ENCODE measurements at places on chromosomes 11 and 22.

DNA sequence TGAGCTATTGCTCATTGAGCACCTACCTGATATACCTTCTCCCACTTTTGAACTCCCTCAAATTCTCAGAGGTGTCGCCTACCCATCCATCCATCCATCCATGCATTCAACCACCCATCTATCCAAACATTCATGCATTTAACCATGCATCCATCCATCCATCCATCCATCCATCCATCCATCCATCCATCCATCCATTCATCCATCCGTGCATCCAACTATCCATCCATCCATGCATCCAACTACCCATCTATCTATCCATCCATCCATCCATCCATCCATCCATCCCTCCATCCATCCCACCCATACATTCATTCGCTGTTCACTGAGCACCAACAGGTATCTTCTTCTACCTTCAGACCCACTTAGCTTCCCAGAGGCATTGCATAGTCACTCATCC, 342.8 kb downstream of the CTTN start:
- no peak for DNase-seq

- DNase-seq = no peak
Measured at GRCh38 chr22:25025491-25026400, 73.2 kb downstream of the KIAA1671 start.

- no peak for DNase-seq
Measured at GRCh38 chr11:113615773-113616172, 90.3 kb downstream of the TMPRSS5 start.

DNA sequence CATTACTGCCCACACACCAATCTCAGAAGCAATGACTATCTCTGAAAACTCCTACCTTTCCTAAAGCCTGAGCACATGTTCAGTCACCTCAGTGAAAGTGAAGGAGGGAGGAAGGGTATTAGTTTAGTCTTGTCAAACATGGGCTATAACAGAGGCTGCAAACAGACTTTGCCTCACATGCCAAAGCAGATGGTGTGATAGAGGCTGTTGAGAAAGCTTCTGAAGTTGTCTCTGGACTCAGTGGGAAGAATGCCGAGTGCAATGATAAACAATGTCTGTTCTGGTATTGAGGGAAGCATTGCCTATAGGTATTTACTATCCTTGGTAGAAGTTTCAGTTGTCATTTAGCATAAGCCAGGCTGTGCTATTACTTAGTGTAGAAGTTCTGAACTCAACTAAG, 314.5 kb upstream of the CCDC90B start:
- DNase-seq = no peak

GRCh38 chr11:24514219-24514594, 17.4 kb downstream of the LUZP2 start:
- no peak for DNase-seq

GRCh38 chr11:105357146-105357545, 217.6 kb upstream of the CARD18 start:
- DNase-seq = no peak

GRCh38 chr11:101741061-101741460, 157.3 kb upstream of the TRPC6 start:
- DNase-seq = no peak

DNA sequence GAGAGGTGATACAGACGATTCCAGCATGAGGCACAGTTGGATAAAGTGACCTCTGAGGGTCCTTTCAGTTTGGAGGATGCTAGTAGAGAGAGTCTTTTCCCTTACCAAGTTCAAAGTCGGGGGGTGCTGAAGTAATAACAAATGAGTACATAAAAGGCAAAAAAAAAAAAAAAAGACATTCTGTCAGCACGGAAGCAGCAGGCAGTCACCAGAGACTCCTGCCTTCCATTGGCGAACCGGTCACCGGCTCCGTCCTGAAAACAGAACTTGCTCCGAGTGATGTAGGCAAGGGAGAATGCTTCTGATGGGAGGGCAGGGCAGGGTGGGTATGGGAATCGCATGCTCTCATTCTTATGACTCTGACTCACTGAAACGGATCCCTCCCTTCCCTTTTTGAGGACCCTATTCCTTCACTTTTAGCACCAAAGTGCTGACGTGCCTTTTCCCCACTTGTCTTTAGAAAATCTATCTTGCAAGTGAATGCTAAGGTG, 65.9 kb downstream of the PRR5L start:
- peak; percentile 63 for DNase-seq

- no peak for DNase-seq
Measured at GRCh38 chr11:22666325-22666687, at the start of gene GAS2. Gene GAS2 (plus strand): TSS chr11:22666611. CDS start chr11:22674870, 8,259 bp downstream.

DNA sequence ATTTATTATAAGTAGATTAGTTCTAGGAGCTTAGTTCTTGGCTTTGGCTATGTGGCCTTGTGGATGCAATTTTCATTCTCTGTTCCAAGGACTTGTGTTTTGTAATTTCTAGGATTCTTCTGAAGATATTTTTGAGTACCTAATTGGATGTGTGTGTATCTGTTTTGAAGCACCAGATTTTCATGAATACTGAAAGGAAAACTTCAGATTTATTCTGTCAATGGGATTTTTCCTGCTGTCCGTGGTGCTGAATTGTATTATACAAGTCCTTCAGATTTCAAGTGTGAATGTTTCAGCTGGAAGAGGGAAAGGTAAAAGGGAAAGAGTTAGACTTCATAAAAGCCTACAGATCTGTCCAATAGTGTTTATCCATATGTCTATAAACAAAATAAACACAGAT, 18.2 kb upstream of the SYN3 start:
- no peak for DNase-seq

GRCh38 chr11:17397311-17398002, 9.0 kb upstream of the KCNJ11 start:
- no peak for DNase-seq

DNA sequence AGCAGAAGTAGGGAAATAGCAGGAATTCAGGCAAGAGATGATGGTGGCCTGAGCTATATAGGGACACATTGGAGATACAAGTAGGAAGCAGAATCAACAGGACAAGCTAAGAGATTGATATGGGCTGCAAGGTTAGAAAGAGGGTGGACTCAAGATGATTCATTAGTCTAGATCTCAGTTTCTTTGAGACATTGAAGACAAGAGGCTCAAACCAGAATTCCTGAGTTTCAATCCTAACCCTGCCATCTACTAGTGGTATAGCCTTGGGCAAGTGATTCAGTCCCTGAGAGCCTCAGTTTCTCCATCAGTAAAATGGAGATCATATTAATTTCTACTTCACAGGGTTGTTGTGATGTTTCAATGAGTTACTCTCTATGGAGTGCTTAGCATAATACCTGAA, 53.1 kb upstream of the NAV2 start:
- no peak for DNase-seq

DNA sequence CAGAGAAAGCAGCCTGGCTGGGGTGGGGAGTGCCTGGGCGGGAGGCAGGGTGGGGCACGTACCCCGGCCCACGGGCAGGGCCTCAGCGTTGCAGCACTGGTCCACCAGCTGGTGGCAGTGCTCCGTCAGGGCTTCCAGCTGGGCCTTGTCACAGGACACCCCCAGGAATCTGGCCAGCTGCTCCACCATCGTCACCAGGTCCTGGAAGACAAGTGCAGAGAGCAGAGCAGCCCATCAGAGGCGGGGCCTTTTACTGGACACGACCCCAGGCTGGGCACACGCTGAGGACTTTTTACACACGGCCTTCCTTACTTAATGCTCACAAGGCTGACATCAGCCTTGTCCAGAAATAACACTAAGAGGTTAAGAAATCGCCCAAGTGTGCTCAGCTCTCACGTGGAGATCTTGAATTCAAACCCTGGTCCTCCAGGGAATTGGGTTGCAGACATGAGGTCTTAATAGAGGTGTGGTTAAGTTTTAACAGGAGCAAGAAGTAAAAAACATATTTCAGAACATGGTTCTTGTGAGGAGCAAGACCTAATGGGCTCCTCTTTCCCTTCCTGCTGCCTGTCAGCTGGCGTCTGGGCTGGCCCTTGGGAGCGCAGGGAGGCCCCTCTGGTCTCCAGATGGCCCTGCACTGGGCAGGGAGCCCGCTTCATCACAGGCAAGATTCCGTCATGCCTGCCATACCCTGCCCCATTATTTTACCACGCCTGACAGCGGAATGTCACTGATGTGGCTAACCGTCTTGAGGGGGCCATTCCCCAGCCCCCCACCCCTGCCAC, 17.1 kb upstream of the EFCAB6 start:
- peak; percentile 61 for DNase-seq

DNA sequence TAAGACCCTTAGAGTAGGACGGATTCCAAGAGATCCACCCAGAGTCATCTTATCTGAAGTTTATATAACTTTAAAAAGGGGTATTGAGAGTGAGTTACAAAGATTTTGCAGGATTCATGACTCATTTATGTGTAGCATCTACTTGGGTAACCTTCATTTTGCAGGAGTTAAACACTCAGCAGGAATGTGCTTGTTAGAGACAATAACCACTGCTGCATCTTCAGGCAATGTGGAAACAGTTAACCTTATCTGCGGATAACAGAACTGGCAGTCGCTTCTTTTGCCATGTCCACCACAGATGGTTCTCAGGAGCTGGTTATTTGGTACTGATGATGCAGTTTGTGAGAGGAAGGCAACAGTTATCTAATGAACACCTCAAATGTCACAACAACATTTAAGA, 417.9 kb upstream of the DDI1 start:
- no peak for DNase-seq

- no peak for DNase-seq
Measured at GRCh38 chr11:110287537-110287936, 8.9 kb downstream of the RDX start.

DNA sequence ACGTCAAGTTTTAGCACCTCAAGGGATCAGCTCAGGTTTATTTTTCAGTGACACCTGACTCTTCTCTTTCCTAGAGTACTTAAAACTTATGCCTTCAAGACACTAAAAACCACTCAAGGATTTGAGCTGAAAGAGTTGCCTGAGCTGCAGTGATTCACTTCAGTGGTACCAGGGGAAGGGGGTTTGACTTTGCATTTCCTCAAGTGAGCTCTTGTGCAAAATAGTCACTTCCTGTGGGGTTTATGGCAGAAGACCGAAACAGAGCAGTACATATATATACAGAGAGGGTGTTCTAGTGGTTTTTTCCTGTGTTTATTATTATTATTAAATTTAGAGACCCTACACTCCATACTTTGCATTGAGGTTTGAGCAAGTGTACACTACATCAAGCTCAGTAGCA, 60.7 kb downstream of the DBX1 start:
- no peak for DNase-seq

DNA sequence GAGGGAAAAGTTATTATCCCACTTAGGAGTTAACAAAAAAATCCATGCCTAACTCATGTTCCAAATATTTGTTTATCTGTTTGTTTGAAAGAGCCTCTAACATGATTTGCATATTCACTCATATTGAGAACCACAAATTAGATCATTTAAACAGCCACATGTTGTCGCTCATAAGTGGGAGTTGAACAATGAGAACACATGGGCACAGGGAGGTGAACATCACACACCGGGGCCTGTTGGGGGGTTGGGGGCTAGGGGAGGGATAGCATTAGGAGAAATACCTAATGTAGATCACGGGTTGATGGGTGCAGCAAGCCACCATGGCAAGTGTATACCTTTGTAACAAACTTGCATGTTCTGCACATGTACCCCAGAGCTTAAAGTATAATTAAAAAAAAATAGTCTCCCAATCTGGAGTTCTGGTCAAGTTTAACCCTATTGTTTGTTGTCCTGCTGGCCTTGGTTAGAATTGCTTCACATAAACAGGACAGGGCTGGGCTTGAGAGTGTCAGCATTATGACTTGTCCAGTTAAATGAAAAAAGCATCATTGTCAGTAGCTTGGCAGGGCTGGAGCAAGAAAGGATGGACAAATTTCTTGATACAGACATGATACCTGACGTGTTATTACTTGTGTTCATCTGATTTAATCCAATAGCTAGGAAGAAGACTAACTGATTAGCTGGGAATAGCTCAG, 57.8 kb upstream of the PSMA1 start:
- no peak for DNase-seq

DNA sequence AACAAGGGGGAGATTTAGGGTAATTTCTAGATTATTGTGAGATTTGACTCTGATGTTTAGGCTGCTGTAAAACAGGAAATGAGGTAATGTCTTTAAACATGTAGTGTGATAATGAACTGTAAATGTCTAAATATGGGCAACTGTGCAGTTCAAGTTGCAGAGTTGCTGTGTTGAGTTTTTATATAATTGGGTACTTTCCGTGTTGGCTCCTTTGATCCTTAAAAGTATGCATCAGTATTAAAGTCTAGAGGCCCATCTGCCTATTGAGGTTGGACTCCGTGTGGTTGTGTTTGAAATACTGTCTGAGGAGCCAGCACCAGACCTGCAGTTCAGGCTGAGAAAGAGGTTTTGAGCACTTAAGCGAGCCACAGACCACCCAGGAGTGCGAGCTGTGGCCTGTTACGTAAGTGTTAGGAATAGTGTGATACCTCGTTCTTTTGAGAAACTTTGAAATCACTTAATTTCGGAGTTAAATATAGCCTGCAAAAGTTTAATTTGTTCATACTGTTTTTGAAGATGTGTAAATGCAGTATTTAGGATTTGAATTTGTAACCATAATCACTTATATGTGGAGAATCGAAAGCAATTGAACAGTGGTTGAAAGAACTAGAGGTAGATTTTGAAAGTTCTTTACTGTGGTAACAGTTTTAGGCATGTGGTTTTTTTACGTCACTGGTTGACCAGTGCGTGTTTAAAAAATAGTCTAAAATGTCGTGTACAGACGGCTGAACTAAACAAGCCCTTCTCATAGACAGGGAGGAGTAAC, 9.0 kb downstream of the FAM118A start:
- DNase-seq = no peak

GRCh38 chr22:46116491-46116958, 33.8 kb upstream of the PPARA start:
- peak; percentile 95 for DNase-seq

DNA sequence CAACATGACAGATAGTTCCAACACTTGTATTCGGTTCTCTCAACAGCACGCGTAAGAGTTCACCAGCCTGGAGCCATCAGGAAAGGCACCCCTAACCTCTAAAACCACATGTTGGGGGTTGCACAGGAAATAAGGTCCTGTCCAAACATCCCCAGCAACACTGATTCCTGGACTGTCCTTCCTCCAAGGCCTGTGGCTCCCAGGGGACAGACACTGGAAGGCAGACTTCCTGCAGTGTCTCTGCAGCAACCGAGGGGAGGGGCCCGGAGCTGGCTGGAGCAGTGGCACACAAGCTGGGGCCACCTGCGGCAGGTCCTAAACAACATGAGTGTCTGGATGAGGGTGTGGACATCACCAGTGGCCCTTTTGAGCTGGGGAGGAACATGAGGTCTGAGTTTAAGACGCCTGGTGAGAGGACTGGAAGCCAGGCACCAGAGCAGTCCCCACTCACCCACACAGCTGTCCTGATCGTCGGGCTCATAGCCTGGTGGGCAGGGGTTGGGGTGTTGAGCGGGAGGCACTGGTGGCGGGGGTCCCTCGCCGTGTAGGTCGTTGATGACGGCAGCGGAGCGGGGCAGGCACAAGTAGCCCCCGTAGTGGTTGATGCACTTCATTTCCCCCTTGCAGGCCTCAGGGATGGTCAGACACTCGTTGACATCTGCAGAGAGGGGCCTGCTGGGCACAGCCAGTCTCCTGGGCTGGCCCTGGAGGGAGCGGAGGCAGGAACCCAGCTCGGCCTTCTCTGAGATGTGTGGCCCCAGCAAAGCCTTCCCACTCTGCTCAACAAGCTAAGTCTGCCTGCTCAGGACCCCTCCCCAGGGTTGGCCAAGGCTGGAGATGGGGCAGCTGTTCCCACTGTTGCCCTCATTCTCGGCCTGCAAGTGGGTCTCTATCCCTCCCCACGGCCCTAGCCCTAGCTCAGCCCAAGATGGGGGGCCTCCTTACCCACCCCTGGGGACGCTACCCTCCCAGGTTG, 1.6 kb downstream of the EFEMP2 start:
- no peak for DNase-seq
